ENCODE measurements at places on chromosomes 12 and 14.

DNA sequence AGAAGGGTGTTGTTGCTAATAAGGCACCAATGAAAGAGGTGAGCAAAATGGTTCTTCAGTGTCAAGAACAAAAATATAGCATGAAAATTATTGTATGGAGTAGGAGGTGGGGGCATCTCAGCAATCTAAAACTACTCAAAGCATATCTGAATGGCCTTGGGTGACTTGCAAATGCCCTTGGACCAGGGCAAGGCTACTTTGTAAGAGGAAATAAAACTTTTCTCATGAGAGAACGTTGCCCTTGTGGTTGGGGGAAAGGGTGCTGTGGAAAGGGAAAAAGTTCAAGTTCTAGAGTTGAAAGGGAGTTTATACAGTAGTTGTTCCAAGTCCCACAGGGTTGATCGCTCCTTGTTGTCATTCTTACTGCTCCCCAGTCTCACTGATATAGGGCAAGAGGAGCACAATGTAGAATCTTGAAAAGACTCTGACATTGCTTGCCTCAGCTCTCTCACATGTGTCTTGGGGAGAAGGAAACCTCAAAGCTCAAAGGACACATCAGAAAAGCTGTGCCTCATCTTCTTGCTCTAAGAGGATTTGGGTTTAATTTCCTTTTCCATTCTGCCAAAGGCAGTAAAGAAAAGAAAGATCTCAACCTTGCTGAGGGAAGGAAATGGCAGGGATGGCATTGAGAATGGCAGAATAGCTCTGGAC is 270.5 kb downstream of the DUSP6 start:
- no peak for DNase-seq

DNA sequence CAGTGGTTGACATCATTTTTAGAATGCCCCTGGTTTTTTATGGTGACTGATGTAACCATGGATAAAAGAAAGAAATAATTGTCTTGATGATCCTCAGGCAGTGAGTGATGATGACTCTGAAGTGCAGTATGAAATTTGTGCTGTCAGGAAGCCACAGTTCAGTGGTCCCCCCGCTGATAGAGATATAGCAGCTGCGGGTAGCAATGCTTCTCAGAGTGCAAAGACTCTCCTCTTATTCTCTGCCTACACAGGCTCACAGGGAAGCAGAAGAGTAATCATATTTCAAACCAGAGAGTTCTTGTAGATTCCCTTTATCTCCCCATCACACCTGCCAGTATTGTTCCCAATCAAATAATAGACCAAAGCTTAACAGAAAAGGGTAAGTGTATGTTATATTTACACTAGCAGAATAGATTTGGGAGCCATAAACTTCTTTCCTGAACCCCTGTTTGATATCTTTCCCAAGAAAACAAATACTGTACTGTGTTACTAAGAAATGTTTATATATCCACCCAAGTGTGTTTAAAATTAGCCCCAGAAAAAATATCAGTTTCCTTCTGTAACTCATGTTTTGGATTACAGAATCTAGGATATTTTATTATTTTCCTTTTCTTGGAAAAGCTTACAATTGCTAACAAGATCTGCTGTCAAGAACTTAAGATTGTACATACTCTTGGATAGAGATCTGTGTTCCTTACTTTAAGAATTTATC is 1817.4 kb upstream of the FLRT2 start:
- no peak for DNase-seq

DNA sequence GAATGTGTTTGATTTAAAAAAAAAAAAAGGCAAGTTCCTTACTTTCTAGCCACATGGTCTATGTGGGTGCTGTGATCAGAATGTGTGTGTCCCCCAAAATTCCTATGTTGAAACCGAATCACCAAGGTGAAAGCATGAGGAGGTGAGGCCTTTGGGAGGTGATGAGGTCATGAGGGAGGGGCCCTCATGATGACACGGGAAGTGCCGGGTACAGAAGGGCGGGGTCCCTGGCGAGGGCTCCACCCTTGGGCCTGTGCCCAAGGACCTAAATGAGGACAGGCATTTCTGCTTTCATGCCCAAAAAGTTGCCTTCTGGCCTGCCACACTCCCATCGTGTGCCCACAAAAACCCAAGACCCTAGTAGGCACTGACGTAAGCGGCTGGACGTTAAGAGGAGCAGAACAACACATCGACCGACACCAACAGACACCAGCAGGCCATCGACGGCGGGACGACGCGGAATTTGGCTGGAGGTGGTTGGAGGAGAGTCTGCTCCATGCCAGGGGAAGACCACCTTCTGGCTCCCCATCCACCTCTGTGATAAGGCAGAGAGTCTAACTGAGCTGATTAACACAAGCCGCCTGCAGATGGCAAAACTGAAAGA is 211.8 kb downstream of the FOXN3 start:
- no peak for DNase-seq

GRCh38 chr12:30219047-30219446 is 435.3 kb upstream of the TMTC1 start:
- no peak for DNase-seq

- no peak for DNase-seq
Measured at GRCh38 chr14:60153991-60154390, 11.2 kb downstream of the DHRS7 start.

GRCh38 chr12:68259318-68259940 is 6.0 kb upstream of the IL22 start:
- no peak for DNase-seq

DNA sequence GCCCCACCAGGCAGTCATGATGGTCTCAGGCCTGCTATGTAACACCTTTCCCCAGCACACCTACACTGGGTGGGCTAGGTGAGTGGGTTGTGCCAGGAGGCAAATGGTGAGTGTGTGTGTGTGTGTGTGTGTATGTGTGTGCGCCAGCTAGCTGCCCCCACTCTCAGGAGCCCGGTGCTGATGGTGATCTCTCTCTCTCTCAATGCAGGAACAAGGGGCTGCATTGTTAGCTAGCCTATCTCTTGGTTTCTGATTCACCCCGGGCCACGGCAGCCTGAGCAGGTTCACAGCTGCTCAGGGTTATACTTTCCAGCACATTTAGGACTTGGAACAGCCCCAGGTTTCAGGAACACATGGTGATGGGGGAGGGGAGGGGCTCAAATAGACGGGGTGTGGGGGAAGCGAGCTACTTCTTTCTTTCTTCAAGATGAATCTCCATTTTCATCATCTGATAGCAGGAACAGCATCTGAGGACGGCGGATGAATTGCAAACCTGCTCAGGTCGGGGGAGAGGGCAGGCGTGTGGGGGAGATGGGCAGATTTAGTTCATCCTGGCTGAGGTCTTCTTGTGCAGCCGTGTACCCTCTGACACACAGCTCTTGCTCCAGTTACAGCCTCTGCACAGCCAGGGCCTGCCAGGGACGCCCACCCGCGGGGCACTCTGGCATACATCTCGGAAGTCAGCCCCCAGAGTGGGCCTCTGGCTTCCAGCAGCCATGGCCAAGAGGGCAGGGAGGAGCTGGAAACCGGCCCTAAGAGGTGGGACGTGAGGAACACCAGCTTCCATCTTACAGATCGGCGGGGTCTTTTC is 137.6 kb downstream of the ZFP36L1 start:
- no peak for DNase-seq

GRCh38 chr12:65946821-65947220 is 122.5 kb downstream of the HMGA2 start:
- DNase-seq: no peak

- no peak for DNase-seq
Measured at GRCh38 chr12:132219323-132219722, 75.1 kb downstream of the NOC4L start.

- DNase-seq: no peak
Measured at GRCh38 chr12:132267873-132268272, 61.5 kb downstream of the GALNT9 start.

Measured in stimulated activated CD4-positive, alpha-beta T cell treated with anti-CD3 and anti-CD28 coated beads, TNF-alpha, amount 100 ng/mL, for 1 hour (primary cell).